Right lung (tissue), 10 donors: ENCODE measurements at places on chromosomes 3 and 15. TPM values are rescaled to one million over a fixed set of nuclear protein-coding genes. Genes with fewer than 3 reads are reported as not detected.

Gene SLC12A1
- 0.29 TPM for polyA plus RNA-seq

Gene MYEF2
- polyA plus RNA-seq: 33.1 TPM

Gene ADCY5
- polyA plus RNA-seq: 13.4 TPM

Gene KIF7
- 9.8 TPM for polyA plus RNA-seq

Gene LMCD1
- 80.3 TPM for polyA plus RNA-seq

Gene AGBL1
- polyA plus RNA-seq: 0.10 TPM

Gene NR2E3
- polyA plus RNA-seq: 0.60 TPM

Gene GOLGA6L7
- polyA plus RNA-seq: 0.70 TPM

Gene CNTN4
- 7.1 TPM for polyA plus RNA-seq

Gene DNAJA4
- 34.3 TPM for polyA plus RNA-seq

Gene TPRA1
- 27.2 TPM for polyA plus RNA-seq

Gene GOLGA8Q
- polyA plus RNA-seq: 2.3 TPM

Gene FAM3D
- 2.6 TPM for polyA plus RNA-seq

Gene ELL3
- 6.9 TPM for polyA plus RNA-seq

Gene ETFA
- polyA plus RNA-seq: 123 TPM

Gene CHRNA7
- 31.8 TPM for polyA plus RNA-seq

Gene RARRES1
- polyA plus RNA-seq: 65.4 TPM

Gene IRAK2
- polyA plus RNA-seq: 2.0 TPM

Gene FOXL2NB
- 0.04 TPM for polyA plus RNA-seq

Gene HLTF
- polyA plus RNA-seq: 72.0 TPM

Gene FBXL2
- polyA plus RNA-seq: 29.8 TPM

Gene PODXL2
- 14.0 TPM for polyA plus RNA-seq
